ENCODE measurements at places on chromosomes 11 and 22. TPM values are rescaled to one million over a fixed set of nuclear protein-coding genes. Genes with fewer than 3 reads are reported as not detected.

The CDC45 gene
- 116 TPM for total RNA-seq

The PATL1 gene
- total RNA-seq: 68.7 TPM

The CARNS1 gene
- total RNA-seq: 0.62 TPM

The TSPAN32 gene
- 2.1 TPM for total RNA-seq

The C11orf42 gene
- not detected for total RNA-seq

The SMIM35 gene
- total RNA-seq: 0.16 TPM

The PHOX2A gene
- total RNA-seq: not detected

The KLHDC7B gene
- 5.5 TPM for total RNA-seq

The SEZ6L gene
- total RNA-seq: not detected

The MGAT3 gene
- 1.2 TPM for total RNA-seq

The STK33 gene
- 0.34 TPM for total RNA-seq

The SELENOM gene
- total RNA-seq: 9.8 TPM

The BLID gene
- not detected for total RNA-seq

The KCNQ1 gene
- 5.3 TPM for total RNA-seq

- DNase-seq: no peak
Measured at GRCh38 chr11:119724956-119725355, 4.0 kb downstream of the NECTIN1 start.

DNA sequence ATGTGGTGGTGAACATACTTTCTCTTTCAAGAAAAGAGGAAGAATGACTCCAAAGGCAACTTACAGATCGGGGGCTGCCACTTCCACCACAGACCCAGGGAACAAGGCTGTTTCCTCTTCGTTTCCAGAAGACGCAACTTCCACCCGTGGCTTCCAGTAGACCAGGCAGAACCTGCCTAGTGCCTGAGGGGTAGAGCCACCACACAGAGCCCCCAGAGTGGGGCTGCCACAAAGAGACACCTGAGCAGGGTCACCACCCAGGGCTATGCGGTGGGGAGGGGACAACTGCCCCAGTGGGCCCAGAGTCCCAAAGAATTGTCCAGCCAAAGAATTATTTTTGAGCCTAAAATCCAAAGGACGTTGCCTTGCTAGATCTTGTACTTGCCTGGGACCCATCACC is 16.7 kb upstream of the PHF21B start:
- no peak for DNase-seq

GRCh38 chr11:119835753-119836152 is 106.8 kb upstream of the NECTIN1 start:
- no peak for DNase-seq

- no peak for DNase-seq
Measured at GRCh38 chr11:85748455-85748891, 62.5 kb downstream of the SYTL2 start.

DNA sequence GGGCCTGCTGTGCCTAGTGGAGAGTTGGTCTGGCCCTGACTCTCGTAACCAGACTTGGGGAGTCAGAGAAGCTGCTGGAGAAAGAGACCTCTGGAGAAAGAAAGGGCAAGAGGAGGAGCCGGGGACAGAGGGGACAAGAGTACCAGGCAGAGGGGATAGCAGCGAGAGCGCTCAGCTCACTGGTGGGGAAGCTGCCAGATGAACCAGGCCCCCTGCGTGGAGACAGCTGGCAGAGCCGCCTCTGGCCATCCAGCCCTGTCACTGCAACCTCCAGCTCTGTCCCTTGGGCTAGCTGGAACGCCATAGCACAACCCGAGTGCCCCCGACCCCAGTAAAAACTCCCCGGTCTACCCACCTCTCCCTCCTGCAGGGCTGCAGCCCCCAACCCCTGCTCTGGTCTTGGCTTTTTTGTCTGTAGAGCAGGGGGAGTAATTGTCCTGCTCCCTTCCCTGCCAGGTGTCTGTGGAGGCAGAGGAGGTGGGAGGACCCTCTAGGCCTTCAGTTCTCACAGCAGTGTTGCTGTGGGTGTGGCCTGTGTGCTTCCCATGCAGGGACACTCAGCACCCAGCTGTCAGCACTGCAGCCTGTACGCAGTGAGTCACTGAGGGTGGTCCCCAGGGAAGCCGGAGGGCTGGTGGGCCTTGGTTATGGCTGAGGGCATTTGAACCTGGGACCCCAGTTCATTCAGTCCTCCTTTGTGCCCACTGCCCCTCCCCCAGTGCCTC is 4.8 kb upstream of the SUN2 start:
- no peak for DNase-seq

DNA sequence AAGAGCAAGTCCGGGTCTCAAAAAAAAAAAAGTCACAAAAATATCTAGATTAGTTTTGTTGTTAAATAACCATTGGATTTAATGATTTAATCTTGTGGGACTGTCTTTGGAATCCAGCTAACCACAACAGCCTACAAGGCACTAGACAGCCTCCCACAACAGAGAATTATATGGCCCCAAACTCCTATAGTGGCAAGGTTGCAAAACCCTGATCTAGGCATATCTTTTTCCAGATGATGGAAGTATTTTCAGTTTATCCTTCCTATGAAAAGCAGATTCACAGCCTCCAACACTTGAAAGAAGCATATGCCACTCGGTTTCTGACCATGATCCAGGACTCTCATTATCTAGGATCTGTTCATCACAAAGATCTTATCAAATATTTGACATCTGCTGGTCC is 5.4 kb upstream of the C11orf87 start:
- DNase-seq: no peak

DNA sequence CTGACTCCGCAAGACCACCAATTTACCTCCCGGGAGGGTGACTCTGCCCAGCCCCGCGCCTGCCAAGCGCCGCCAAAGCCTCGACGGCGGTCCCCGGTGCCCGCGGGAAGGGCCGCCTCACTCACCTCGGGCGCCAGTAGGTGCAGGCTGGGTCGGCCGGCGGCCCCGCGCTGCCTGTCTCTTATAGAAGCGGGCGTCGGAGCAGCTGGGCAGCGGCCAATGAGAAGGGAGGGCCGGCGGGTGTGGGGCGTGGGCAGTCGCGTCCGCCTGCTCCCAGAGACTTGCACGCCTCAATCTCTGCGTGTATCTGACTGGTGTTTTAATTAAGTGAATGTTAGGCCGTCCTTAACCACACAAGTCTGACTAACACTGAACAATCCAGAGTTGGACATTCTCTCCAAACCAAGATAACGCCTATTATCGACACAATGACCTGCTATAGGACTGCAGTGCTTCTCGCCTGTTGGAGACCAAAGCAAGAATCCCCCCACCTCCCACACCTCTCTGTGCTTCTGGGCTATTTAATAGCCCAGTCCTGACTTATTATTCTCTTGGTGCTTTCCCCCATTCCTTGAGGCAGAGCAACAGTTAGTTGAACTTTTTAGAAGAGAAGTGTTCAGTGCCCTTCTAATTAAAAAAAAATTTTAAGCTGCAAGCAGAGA is at the start of gene TPH1:
TSS of gene TPH1 (minus strand) at position 154 of the 662 bp plus-strand sequence. CDS start 5,507 bp downstream, outside the sequence.
- DNase-seq: no peak

GRCh38 chr11:65210361-65210731 is 28.6 kb downstream of the CAPN1 start:
- DNase-seq: no peak

DNA sequence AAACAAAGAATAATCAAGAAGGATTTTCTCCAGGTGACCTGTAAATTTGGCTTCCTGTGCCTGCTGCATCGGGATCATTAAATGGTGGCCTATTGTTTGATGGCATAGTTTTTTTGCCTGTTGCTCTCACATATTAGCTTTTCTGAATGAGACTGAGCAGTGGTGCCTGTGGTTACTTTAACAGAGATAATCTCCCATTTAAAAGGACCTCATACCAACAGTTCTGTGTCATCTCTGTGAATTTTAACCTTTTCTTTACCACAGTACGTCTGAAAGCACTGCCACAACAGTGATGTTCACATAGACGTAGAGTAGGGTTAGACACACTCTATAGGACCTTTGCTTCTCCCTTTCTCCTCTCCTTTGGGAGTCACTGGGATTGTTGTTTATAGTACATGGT is 22.9 kb upstream of the RCE1 start:
- no peak for DNase-seq

DNA sequence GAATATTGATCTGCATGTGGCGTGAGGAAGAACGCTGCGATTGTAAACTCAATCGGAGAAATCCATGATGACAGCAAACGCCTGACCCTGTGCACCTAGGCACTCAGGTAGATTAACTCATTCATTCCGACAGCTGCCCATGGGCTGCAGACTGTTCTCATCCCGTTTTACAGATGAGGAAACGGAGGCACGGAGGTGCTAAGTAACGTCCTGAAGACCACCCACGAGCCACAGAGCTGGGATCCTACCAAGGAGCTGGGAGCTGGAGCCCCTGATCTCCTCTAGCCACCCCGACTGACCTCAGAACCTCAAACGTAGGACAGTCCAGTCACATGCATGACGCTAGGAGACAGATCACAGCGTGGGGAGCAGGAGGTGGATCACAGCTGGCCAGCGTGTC is 1092.7 kb downstream of the BRD1 start:
- no peak for DNase-seq

GRCh38 chr11:47162426-47162825 is 14.3 kb downstream of the ARFGAP2 start:
- no peak for DNase-seq

GRCh38 chr11:11148596-11148995 is 204.5 kb downstream of the CSNK2A3 start:
- DNase-seq: no peak

DNA sequence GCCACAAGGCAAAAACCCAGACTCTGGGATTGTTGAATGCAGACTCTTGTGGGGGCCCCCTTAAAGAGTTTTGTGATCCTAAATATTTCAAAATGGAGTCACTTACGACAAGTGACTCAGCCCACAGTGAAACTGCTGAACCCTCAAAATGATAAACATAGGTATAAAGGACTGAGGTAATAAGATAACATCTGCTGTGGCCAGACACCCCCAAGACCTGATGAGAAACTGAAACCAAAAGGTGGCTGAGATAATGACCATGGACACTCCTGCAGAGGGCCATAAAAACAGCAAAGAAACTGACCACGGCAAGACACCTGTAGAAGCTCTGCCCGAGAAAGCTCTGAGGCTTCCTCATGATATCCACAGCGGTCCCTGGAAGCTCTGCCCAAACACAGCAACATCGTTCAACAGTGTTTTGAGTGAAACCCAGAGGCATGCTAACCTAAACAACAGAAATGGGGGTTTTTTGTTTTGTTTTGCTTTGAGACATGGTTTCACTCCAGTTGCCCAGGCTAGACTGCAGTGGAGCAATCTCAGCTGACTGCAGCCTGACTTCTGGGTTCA is 1.6 kb upstream of the PLAAT4 start:
- peak; percentile 32 for DNase-seq

- no peak for DNase-seq
Measured at GRCh38 chr11:94873916-94874540, 99.3 kb downstream of the CWC15 start.

DNA sequence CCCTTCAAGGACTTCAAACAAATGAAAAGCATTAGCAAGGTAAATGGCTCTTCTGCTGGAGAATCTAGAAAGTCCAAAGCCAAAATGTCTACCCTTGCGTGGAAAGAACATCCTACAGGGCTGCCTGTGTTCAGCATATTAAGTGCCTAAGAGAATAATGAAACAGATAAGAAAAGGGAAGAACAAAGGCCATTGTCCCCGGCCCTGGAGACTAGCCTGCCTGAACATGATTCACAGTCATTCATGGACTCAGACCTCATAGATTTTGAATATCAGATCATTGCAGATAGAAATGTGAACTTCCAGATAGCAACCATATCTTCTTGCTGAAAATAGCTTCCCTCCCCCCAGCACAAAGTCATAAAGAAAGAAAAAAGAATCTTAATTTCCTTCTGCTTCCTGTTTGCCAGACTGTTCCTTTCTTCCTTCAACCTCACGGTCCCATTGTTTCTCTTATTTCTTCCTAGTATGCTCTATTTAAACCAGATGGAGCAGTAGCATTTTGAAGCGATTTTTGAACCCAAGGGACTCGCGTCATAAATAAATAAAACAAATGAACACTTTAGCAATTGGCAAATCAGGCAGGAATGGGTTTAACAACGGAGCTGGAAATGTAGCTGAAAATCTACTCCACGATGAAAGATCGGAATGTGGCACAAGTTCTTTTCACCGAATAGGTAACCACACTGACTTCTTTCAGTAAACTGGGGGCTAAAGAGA is 408.2 kb upstream of the CCDC90B start:
- no peak for DNase-seq

DNA sequence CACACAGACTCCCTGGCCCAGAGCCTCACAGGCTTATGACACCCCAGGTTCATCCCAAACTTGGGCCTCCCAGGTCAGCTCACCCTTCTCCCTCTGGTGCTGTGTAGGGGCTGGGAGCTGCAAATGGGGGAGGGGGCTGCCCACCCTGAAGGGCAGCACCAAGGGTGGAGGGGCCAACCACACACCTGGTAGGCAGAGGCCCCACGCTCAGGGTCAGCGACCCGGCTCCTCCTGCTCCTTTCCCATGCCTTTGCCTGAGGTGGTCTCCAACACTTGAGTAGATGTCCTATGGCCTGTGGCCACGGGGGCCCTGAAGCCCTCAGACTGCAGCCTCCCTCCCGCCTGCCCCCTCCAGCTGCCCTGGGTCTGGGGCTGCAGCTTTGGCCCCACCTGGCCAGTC is 3.4 kb downstream of the DGCR6 start:
- DNase-seq: no peak

GRCh38 chr11:33618351-33618710 is 82.3 kb downstream of the C11orf91 start:
- DNase-seq: no peak

GRCh38 chr22:42272431-42272999 is 2.1 kb upstream of the TCF20 start:
- DNase-seq: no peak

- no peak for DNase-seq
Measured at GRCh38 chr11:33005175-33005574, 10.5 kb upstream of the DEPDC7 start.

DNA sequence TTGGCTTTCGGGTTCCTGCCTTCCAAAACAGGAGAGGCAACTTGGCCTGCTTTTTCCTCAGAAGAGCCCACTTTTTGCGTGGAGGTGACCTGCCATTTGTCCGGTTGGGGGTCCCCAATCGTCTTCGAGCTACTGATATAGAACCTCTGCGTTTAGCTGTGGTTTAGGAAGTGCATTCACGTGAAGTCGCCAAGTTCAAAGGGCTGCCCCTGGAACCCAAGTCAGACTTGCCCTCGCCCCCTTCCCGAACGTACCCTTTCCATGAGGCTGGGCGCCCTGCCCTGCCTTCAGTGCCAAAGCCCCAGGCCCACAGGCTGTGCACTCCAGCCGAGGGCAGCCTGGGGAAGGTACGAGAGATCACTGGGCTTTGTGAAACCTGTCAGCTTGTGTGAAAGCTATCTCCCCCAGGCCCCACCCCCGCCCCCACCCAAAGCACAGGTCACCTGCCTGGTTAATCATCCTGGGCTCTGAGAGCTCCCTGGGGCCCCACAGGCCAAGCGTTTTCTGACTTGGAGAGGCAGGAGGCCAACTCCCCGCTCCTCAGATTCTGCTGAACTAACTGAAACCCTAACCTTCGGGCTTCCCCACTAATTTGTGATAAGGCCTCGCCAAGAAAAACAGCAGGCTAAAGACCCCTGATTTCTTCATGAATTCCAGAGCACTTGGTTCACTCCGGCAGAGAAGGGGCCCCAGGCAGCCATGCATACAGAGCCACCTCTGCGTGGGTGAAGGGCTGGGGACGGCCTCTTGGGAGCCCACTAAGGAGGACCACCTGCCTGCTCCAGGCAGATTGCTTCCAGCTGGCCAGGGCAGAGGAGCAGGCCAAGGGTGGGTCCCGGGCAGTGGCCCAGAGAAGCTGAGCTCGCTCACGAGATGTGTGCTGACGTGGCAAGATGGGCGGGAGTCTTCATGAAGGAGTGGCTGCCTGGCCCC is 25.8 kb upstream of the KCNQ1OT1 start:
- DNase-seq: no peak
